ENCODE measurements at places on chromosomes 3 and 15. TPM values are rescaled to one million over a fixed set of nuclear protein-coding genes. Genes with fewer than 3 reads are reported as not detected.

SIDT1 gene
- 23.9 TPM for polyA plus RNA-seq

ALPK3 gene
- polyA plus RNA-seq, result 0.03 TPM

AGBL1 gene
- polyA plus RNA-seq, result not detected

ATP13A5 gene
- polyA plus RNA-seq, result not detected

- H3K36me3 ChIP-seq, result no peaks in the 10 kb centered on the region
- no peak for DNase-seq
- no peaks in the 10 kb centered on the region for H3K4me1 ChIP-seq
- no peak overlapping the region for H3K27ac ChIP-seq
Measured at GRCh38 chr15:37931868-37932267, 2.6 kb upstream of the TMCO5A start.

DNA sequence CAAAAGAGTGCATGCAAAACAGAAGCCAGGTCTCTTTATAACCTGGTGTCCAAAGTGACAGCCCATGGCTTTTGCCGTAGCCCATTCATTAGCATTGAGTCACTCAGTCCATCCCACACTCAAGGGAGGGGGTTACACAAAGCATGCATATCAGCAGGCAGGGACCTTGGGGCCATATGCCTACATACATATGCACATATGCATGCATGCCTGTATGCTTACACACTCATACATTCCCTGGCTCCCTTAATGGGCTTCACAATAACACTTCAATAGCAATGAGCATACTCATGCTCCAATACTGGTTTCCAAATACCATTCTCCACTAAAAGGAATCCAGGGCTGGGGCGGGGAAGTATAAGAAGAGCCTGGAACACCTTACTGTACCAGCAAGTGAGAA is 22.0 kb downstream of the TRPM1 start:
- no peaks in the 10 kb centered on the region for H3K4me1 ChIP-seq
- H3K27me3 ChIP-seq, result no peaks in the 10 kb centered on the region
- H3K4me3 ChIP-seq, result no peak overlapping the region
- no peaks in the 10 kb centered on the region for H3K36me3 ChIP-seq
- no peak overlapping the region for H3K27ac ChIP-seq

GRCh38 chr3:20563985-20564384 is 378.0 kb upstream of the SGO1 start:
- no peaks in the 10 kb centered on the region for H3K4me1 ChIP-seq
- H3K27me3 ChIP-seq, result no peaks in the 10 kb centered on the region
- DNase-seq, result no peak
- no peak overlapping the region for H3K27ac ChIP-seq

GRCh38 chr3:77370413-77370812 is 330.5 kb downstream of the ROBO2 start:
- no peak for DNase-seq
- H3K4me3 ChIP-seq, result no peak overlapping the region
- H3K27ac ChIP-seq, result no peak overlapping the region

DNA sequence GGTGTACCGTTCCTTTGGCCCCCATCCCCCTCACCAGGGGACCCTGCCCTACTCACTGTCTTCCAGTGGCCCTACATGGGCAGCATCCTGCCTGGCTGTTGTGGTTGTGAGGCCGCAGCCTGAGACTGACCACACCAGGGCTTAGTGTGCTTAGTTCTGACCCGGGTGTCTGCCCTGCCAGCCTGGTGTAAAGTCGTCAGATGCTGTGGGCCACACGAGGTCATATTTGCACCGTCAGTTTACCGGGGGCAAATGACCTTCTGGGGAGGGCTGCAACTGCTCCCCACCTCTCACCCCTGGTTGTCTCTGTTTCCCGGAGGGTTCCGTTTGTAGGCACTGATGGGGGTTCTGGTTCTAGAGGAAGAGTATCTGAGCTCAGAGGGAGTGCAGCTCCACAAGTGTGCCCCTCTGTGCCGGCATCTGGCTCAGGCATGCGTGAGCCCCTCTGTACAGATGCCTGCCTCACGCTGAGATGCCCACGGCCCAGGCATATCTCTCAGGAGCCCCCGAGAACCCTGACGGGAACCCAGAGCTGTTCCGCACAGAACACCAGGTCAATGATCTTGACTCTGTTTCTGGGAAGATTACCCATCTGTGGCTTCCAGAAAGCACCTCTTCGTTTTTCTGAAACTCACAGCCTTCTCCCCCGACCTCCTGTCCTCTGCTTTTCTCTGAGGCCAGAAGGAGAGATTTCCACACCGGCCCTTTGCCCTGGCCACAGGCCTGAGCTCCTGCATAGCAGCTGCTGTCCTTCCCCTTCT is 19.2 kb downstream of the KLF13 start:
- no peaks in the 10 kb centered on the region for H3K27me3 ChIP-seq
- peaks cover 100% of the 10 kb centered on the region for H3K4me1 ChIP-seq
- peaks cover 7% of the 10 kb centered on the region for H3K36me3 ChIP-seq
- peak overlapping the region; percentile 76 for H3K4me3 ChIP-seq

DNA sequence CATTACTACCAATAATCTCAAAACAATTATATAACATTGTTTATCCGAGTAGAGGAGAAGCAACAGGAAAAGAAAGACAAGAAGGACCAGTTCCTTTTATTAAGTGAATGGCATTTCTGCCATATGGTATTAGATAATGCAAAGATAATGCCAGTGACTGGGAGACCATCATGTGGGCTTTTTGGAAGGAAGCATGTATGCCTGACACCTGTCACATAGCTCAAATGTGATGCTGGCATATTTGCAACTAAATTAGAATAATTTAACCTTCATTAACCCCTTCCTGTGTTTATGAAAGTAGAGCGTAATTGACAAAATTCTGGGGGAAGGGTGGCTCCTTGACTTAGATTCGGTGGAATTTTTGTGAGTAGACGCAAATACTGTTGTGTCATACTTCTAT is 733.0 kb downstream of the TUSC7 start:
- H3K4me1 ChIP-seq, result no peaks in the 10 kb centered on the region
- H3K27me3 ChIP-seq, result no peaks in the 10 kb centered on the region
- H3K27ac ChIP-seq, result no peak overlapping the region
- no peak for DNase-seq
- no peak overlapping the region for H3K4me3 ChIP-seq

GRCh38 chr3:25463836-25464418 is 35.9 kb downstream of the RARB start:
- H3K36me3 ChIP-seq, result no peaks in the 10 kb centered on the region
- DNase-seq, result no peak
- no peak overlapping the region for H3K27ac ChIP-seq
- H3K4me1 ChIP-seq, result no peaks in the 10 kb centered on the region
- H3K4me3 ChIP-seq, result no peak overlapping the region

GRCh38 chr3:38347421-38348200 is 1.0 kb downstream of the XYLB start:
- H3K4me3 ChIP-seq, result peak overlapping the region; percentile 15
- no peak for DNase-seq
- no peaks in the 10 kb centered on the region for H3K27me3 ChIP-seq
- H3K36me3 ChIP-seq, result no peaks in the 10 kb centered on the region
- peak overlapping the region; percentile 63 for H3K27ac ChIP-seq

DNA sequence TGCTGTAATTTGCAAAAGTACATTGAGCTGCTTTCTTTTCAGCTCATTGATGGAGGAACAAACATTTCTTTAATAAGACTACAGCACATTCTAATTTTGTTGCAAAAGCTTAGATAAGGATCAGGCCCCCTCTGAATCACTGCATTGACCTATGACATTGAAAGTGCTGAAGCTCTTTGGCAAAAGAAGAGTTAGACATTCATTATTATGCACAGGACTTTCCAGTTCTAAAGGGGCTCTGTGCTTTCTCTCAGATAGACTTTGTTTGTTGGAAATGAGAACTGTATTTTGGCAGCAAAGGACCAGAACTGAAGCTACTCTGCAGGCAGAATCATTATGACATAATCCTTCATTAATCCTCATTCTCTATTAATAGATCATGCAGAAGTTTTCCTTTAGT is 252.9 kb upstream of the SOX2 start:
- DNase-seq, result no peak
- H3K27me3 ChIP-seq, result no peaks in the 10 kb centered on the region
- no peak overlapping the region for H3K4me3 ChIP-seq
- H3K4me1 ChIP-seq, result no peaks in the 10 kb centered on the region
- no peaks in the 10 kb centered on the region for H3K36me3 ChIP-seq

DNA sequence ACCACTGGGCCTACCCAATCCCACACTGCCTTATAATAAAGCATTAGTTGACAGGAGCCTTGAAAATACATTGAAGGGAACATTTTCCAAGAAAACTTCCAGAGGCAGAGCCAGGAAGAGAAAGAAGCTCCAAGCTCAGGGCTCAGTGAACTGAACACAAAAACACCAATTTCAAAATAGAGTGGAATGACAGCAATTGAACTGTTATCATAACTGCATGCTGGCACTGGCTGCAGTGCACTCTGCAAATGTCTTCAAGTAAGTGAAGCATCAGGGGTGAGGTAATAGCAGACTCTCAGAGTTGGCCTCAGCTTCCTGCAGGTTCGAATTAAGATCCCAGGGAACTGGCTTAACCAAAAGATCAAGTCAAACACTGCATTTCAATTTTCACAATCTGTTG is 388.0 kb upstream of the WNT5A start:
- no peaks in the 10 kb centered on the region for H3K27me3 ChIP-seq
- H3K27ac ChIP-seq, result no peak overlapping the region
- no peak for DNase-seq
- H3K4me3 ChIP-seq, result no peak overlapping the region
- H3K36me3 ChIP-seq, result no peaks in the 10 kb centered on the region

GRCh38 chr3:3927965-3928364 is 128.7 kb downstream of the LRRN1 start:
- no peak overlapping the region for H3K4me3 ChIP-seq
- DNase-seq, result no peak
- H3K27me3 ChIP-seq, result no peaks in the 10 kb centered on the region
- no peaks in the 10 kb centered on the region for H3K4me1 ChIP-seq

DNA sequence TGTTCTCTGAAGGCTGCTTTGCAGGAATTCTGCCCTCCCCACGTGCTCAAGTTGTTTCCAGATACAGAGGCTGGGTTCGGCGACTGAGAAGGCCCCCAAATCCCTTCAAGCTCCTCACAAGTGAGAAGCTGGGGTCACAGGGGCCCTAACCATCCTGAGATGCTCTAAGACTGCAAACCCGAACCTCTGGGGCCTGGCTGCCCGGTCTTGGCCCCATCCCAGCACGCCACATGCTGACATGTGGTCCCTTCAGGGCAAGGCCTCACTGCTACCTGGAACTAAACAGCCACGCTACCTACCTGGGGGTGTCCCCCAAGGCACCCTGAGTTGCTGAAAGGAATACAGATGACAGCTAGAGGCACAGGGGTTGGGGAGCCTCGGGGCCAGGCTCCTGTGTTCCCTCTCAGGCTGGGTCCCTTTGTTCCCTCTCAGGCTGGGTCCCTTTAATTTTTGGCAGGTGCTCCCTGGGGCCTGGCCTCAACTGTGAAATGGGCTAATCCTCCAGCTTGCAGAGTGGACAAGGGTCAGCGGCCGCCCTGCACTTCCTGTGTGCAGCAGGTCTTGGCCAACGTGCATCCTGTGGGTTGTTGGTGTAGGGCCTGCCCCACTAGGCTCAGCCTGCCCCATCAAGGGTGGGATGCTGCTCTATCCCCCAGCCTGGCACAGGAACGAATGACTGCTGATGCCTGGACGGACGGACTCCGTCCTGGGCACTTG is 32.5 kb downstream of the KLHL25 start:
- no peak overlapping the region for H3K27ac ChIP-seq
- H3K4me1 ChIP-seq, result no peaks in the 10 kb centered on the region
- H3K36me3 ChIP-seq, result no peaks in the 10 kb centered on the region
- no peaks in the 10 kb centered on the region for H3K27me3 ChIP-seq

GRCh38 chr3:111636366-111636885 is 41.3 kb upstream of the ZBED2 start:
- H3K4me3 ChIP-seq, result no peak overlapping the region
- no peaks in the 10 kb centered on the region for H3K4me1 ChIP-seq
- no peak for DNase-seq

- no peak overlapping the region for H3K27ac ChIP-seq
- no peaks in the 10 kb centered on the region for H3K36me3 ChIP-seq
- no peak overlapping the region for H3K4me3 ChIP-seq
Measured at GRCh38 chr15:46386356-46386755, 751.5 kb downstream of the SQOR start.

DNA sequence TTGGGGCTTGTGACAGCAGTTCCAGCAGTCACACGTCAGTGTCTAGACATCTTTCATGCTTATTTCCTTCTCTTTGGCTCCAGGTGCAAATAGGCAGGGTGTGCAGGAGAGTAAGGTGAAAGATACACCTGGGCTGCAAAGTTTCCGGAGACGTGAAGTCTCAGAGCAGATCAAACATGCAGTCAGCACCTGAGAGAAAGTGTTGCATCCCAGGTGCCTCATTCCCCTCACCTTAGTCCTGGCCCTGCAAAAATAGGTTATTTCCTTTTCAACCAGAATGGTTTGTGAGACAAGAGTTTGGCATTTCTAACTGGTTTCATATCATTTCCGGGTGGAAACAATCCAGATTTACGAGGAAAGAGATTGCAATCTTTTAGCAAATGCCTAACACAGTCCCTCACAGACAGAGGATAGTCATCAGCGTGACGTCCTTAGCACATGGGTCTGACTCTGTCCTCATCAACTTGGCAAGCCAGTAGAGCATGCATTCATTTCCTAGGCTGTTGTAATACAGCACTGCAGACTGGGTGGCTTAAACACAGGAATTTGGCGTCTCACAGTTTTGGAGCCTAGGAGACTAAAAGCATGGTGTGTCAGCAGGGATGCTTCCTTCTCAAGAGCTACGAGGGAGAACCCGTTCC is 58.2 kb upstream of the ARRDC4 start:
- DNase-seq, result no peak
- no peaks in the 10 kb centered on the region for H3K27me3 ChIP-seq
- no peaks in the 10 kb centered on the region for H3K36me3 ChIP-seq
- H3K4me1 ChIP-seq, result no peaks in the 10 kb centered on the region
- no peak overlapping the region for H3K4me3 ChIP-seq

DNA sequence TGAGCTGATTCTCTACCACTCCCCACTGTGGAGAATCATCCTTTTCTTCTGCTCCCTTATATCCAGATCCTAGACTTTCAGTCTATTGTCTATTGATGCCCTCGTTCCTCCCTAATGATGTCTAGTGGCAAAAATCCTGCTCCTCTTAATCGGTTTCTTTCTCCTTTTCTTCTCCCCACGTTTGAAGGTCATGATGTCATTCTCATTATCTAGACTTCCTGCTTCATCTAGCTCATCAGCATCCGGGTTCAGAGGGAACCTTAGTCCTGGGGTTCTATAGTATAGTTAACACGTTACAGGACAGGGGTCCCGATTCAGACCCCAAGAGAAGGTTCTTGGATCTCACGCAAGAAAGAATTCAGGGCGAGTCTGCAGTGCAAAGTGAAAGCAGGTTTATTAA is 14.9 kb upstream of the ALDH1A2 start:
- H3K36me3 ChIP-seq, result no peaks in the 10 kb centered on the region
- no peak overlapping the region for H3K4me3 ChIP-seq
- H3K27me3 ChIP-seq, result no peaks in the 10 kb centered on the region
- no peak overlapping the region for H3K27ac ChIP-seq
- DNase-seq, result no peak

- no peak overlapping the region for H3K4me3 ChIP-seq
- no peak overlapping the region for H3K27ac ChIP-seq
- H3K36me3 ChIP-seq, result no peaks in the 10 kb centered on the region
- DNase-seq, result no peak
- no peaks in the 10 kb centered on the region for H3K27me3 ChIP-seq
Measured at GRCh38 chr15:69107025-69107620, 53.3 kb upstream of the GLCE start.

Data from CD8-positive, alpha-beta memory T cell (primary cell).